ENCODE measurements at places on chromosomes 5 and 9.

GRCh38 chr5:167412556-167412955 lies 878.9 kb upstream of the WWC1 start:
- no peak for DNase-seq

DNA sequence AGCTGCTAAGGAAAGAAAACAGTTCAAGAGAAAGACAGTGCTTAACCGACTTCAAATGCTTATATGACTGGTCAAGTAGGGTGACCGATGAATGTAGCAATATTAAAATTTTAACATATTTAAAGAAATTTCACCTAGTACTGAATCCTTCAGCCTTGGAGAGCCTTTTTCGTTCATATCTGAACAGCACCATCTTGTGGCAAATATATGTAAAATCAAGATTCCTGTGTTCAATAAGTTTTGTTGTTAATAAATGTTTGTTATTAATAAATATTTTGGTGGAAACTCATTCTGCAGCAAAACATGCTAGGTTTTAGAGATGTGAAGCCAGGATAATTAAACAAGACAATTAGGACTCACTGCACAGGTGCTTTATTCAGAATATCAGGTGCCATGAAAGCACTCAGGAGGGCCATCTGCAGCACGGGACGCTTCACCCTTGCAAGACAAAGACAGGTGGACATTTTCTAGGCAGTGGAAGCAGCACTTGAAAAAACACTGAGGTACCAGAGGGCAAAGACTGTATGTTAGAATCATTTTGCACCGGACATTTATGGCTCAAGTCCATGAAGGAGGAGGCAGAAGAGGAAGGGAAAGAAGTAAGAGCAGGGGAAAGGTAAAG lies 15.6 kb downstream of the TICAM2 start:
- DNase-seq: peak; percentile 46

- DNase-seq: no peak
Measured at GRCh38 chr5:74457876-74458275, 182.7 kb downstream of the ENC1 start.

DNA sequence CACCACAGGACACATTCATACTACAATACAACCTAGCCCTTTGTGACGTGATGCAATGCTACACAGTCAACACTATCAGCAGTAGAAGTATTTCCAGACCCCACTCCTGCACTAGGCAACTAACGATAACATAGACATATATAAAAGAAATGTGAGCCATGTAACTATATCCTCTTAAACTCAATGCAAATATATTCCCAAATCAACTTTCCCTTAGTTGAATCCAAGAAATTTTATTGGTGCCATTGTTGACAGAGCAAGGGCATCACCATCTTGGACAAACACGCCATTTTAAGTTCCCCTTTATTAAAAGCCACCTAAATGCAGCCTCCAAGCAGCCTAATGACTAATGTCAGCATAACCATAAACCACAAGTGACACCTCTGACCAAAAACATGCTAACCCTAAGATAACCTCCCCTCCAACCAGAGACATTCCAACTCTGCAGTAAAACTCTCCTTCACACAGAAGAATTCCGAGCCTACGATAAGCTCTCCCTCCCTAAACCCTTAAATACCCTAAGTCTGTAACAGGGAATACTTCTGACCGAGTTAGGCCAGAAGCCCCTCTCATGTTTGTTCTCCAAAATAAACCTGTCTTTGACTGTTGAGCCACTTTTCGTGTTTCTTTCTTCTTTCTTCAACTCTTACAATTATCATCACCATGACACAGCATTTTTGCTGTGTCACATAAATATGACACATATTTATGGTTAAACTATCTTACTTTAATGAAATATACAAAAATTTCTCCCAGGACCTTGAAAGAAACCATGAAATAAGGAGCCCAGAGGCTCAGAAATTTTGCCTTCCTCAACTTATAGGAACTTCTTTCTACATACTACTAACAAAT lies 1497.8 kb downstream of the EFNA5 start:
- DNase-seq: no peak

- no peak for DNase-seq
Measured at GRCh38 chr5:67214707-67215447, 18.3 kb upstream of the CD180 start.

GRCh38 chr9:86099701-86100364 lies 475 bp upstream of the GOLM1 start:
- DNase-seq: peak; percentile 50

DNA sequence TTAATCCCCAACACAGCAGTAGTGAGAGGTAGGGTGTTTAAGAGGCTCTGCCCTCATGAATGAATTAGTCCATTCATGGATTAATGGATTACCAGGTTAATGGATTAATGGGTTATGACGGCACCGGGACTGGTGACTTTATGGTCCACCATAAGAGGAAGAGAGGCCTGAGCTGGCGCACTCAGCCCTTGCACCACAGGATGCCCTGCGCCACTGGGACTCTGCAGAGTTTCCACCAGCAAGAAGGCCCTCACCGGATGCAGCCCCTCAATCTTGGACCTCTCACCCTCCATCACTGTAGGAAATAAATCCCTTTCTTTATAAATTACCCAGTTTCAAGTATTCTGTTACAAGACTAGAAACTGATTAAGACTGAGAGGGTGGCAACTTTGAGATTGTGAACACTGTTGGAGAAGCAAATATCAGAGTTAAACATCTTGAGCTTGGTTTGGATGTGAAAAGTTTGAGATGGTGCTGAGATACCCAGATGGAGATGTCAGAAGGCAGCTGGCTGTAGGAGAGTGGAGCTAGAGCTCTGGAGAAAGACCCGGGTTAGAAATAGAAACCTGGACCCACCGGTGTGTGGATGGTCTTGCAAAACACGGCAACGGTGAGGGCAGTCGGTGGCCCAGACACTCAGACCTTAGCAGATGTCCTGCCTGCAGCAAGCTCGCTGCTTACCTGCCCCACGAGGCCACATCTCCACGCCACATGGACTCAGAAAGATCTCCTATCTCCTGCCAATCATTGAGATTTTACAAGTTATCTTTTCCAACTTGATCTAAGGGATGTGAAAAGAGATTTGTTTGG lies 98.8 kb downstream of the HSD17B3 start:
- DNase-seq: no peak

GRCh38 chr5:40475561-40475960 lies 204.2 kb upstream of the PTGER4 start:
- DNase-seq: no peak

GRCh38 chr5:65190328-65191053 lies 291.2 kb downstream of the ADAMTS6 start:
- no peak for DNase-seq

DNA sequence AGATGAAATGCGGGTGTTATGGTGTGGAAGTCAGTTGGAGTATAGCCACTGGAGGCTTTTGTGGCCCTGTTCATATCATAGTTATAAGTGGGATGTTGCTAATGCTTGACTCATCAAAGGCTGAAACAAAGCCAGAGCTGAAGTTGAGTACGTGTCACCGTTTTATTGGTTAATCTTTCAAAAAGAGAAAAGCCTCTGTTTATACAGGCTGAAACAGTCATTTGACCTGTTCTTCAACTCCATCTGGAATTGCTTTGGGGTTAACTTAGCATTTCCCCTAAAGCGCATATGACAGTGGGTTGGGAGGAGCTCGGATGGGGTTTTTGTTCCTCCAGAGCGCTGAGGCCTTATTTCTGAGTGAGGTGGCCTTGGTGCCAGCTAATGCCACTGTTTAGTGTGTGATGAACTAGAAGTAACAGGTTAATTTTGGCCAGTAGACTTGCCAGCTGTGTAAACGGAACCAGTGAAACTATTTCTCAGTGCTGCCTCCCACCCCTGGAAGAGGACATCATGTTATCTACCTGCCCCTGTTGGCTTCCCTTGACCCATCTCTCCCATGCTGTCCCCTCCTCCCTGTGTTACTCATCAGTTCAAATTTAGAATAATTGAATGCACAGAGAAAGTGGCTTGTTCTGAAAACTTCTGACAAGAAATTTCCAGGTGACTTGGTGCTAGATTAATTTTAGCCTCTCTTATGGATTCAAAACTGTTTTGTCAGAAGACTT lies 34.2 kb downstream of the MTAP start:
- DNase-seq: no peak

- no peak for DNase-seq
Measured at GRCh38 chr5:58985759-58986158, 402.9 kb downstream of the RAB3C start.

DNA sequence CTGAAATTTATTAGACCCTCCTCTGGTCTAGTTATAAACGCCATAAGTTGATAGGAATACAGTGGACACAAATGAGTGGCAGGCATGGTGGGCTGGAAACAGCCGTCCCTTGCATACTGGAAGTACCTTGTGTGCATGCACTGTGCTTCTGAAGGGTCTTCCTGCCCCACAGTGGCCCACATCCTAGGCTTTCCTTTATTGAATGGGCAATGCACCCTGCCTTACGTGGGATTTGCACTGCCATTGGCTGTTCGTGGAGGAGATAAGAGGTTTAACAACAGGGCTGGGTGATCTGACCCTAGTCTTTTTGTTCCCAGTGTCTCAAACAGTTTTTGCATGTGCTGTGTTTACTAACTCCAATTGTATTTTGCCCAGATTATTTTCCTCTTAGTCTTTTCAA lies 480.8 kb downstream of the GADD45G start:
- DNase-seq: no peak

DNA sequence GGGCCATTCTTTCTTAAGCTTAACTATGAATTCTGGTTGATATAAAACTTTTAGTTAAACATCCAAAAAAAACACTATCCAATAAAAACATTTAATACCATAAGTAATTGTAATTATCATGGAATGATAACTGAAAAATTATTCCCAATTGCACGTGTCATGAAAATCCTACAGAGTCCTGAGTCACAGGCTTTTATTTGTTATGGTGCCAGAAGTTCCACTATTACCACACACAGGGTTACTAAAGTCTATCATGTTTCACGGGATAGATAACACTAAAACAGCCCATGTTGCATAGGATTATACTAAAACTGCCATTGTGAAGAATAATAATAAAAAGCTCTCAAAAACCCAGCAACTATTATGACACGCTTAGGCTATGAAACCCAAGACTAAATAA lies 1381.8 kb downstream of the EFNA5 start:
- no peak for DNase-seq

DNA sequence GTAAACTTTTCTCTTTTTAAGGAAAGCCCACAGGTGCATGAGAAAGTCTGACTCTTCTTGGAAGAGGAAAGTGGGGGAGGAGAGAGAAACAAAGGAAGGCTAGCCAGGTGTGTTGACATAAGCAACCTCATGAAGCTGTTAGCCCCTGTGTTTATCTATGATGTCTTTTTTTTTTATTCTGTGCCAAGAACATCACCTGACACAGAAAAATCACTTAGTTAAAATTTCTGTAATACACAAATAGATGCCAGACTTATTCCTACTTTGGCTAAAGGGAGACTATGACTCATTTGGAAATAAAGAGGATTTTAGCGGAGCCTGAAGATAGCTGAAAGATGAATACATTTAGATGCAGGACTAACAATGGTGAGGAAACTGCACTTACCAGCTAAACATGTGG lies 58.3 kb downstream of the BAAT start:
- DNase-seq: no peak

GRCh38 chr5:158922263-158922592 lies 177.5 kb downstream of the EBF1 start:
- no peak for DNase-seq

GRCh38 chr5:88093765-88094164 lies 174.9 kb downstream of the TMEM161B start:
- DNase-seq: no peak

GRCh38 chr9:16045651-16046280 lies 492.9 kb downstream of the CCDC171 start:
- no peak for DNase-seq

- no peak for DNase-seq
Measured at GRCh38 chr5:131706281-131706680, 71.3 kb upstream of the RAPGEF6 start.

All from muscle of back (tissue), 13 donors.